ENCODE measurements at places on chromosomes 6 and 20.

GRCh38 chr6:139344186-139344963 is 30.1 kb downstream of the CITED2 start:
- no peak for DNase-seq

GRCh38 chr6:154984146-154984545 is 11.0 kb upstream of the TIAM2 start:
- DNase-seq, result no peak

GRCh38 chr6:137863091-137863797 is 3.8 kb upstream of the TNFAIP3 start:
- DNase-seq, result no peak

GRCh38 chr20:17610566-17611289 is 40.9 kb downstream of the DSTN start:
- DNase-seq, result no peak

DNA sequence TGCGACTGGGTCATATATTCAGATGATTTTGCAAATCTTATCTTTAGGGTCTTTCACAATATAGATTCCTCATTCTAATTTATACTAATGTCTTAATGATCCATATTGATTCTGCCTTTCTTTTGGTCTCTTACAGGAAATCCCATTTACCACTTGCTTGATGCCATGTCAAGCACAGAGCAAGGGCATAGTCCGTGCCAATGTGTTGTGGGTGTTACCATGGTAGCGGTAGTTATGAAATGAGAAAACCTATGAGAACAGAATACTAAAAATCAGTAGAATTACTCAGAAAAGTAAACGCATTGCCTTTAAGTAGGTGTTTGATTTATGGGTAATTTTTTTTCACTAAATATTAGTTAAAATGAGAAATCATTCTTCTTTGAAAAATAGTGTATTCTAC is 153.9 kb upstream of the RAB32 start:
- no peak for DNase-seq

GRCh38 chr20:53894707-53895384 is 175.5 kb downstream of the BCAS1 start:
- no peak for DNase-seq

DNA sequence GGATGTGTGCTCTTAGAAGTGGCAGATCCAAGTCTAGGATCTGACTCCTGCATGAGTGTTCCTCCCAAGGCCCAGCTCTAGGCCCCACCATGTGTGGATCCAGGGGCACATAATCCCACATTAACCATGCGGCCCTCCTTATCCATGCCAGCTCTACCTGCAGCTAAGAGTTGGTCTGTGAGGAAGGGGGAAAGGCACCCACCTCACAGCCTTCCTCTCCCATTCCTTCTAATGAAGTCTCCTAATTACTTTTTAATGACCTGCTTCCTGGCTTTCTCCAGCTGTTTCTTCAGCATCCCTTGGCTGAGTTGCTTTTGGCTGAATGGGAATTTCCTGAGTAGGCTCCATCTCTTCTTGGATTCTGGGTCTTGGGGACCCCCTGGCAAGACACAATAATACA is 52.2 kb downstream of the NPEPL1 start:
- DNase-seq, result no peak

DNA sequence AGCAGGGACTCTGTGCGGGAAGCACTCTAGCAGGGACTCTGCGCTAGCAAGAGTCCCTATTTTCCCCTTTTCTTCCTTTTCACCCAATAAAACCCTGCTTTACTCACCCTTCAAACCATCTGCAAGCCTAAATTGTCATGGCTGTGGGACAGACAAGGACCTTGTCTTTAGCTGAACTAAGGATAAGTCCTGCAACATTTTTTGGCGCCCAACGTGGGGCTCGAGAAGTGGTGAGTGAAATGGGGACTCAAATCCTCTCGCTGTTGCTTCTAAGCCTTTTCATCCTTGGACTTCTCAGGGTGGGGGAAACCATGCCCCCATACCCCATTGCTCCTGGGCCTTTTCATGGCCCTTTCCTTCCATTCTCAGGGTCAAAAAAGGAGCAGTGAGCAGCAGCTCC is 46.4 kb downstream of the IMPG1 start:
- DNase-seq, result no peak

DNA sequence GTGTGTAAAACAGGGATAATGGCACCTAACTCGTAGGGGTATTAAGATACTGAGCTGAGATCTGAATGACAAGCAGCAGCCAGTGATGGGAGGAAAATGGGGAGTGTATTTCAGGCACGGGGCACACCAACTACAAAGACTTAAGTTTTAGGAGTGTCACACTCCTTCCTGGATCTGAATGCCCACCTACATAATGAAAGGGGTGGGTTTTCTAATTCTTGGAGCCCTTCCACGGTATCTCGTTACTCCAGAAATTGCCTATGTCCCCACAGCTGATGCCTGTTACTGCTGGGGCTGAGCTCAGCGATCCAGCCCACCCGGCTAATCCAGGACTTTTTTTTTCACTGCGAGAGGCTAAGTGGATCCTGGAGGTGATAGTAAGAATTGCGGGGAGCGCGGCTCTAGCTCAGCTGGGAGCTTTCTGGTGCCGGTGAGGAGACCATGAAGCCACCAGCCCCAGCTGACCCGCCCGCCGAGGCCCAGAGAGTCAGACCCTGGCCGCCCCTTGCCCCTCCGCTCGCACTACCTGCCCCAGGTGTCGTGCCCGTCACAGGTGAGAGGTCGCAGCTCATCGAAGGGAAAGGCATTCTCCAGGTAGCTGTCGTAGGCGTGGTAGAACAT is 727 bp downstream of the EDEM2 start:
- no peak for DNase-seq
